ENCODE measurements at places on chromosomes 5 and 9.

GRCh38 chr5:73859696-73860095 is 233.7 kb downstream of the ARHGEF28 start:
- no peak for DNase-seq

GRCh38 chr5:97164846-97165245 is 18.2 kb downstream of the RIOK2 start:
- no peak for DNase-seq

DNA sequence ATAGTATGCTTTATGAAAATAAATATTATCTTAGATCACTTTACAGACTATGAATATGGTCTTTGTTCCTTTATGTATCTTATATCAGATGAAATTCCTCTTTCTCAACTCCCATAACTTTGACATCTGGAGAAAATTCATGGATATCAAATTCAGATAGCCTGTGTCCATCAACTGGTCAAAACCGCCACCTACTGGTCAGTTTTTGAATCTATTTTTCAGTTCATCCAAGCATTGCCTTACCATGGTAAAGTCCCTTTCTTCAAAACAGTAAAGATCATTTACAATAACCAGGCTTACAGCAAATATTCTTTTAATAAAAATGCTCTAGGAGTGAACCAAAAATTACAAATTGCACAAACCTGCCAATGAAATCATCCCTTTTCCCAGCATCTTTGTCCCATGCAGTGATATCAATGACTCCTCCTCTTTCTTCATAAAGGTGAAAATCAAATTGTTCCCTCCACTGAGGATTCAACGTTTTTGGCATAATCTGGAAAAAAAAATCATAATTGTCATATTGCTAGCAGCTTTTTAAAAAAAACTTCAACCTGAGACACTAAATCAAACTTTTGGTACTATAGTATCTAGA is 290.5 kb downstream of the SLF1 start:
- no peak for DNase-seq

GRCh38 chr9:88732128-88732527 is 197.2 kb downstream of the NXNL2 start:
- no peak for DNase-seq

DNA sequence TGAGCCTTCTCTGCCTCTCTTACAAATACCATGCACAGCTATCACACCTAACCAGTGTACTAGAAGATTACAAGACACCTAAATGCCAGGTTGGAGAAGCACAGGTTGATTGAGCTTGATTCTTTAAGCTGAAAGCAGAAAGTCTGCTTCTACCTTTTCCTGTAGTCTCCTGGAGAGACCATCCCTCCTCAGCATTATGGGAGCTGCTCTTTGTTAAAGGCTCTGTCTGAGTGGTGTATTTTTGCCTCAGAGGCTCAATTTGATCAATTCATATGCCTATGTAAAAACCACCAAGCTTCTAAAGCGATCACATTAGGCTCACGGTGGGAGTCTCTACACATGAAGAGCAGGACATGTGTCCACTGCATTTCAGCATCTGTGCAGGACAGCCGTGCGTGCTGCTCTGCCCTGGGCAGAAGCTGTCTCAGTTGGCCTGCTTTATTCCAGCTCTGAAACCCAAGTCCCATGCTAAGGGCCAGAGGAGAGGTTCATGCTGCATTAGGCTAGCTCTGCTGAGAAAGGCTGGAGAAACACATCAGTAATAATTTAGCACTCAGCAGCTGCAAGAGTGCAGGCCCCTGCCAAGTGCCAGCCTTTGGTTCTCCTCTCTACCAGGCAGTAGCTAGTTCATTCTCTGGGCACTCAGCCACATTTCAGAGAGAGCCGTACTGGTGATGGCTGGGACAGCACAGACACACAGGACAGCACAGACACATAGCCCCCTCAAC is 41.7 kb downstream of the TMEM167A start:
- no peak for DNase-seq

DNA sequence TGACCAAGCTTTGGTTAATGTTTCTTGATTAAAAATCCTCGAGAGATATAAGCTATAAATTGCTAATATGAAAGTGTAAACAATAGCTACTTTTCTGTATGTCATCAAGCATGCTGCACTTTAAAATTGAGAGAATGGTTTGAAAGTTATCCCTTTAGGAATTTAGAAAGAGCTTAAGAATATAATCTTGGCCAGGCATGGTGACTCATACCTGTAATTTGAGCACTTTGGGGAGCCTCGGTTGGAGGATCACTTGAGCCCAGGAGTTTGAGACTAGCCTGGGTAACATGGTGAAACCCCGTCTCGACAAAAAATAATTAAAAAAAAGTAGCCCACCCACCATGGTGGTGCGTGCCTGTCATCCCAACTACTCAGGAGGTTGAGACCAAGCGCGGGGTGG is 12.2 kb upstream of the MROH2B start:
- no peak for DNase-seq
